ENCODE measurements at places on chromosomes 16 and 17.

- no peaks in the 10 kb centered on the region for H3K36me3 ChIP-seq
- H3K4me3 ChIP-seq = no peak overlapping the region
- peak overlapping the region; percentile 87 for H3K27ac ChIP-seq
- peaks cover 21% of the 10 kb centered on the region for H3K4me1 ChIP-seq
- no peak for DNase-seq
These were observed 1.9 kb downstream of the ZNF843 start for GRCh38 chr16:31440516-31441184.

- no peak overlapping the region for H3K27ac ChIP-seq
These were observed 10.3 kb upstream of the MLYCD start for GRCh38 chr16:83888672-83889044.

- no peaks in the 10 kb centered on the region for H3K4me1 ChIP-seq
- H3K27ac ChIP-seq = no peak overlapping the region
- no peaks in the 10 kb centered on the region for H3K27me3 ChIP-seq
- no peak for DNase-seq
These were observed 4.3 kb upstream of the MYH3 start for GRCh38 chr17:10661437-10661836.

GRCh38 chr17:14351493-14351892 lies 50.6 kb downstream of the HS3ST3B1 start:
- H3K27me3 ChIP-seq = no peaks in the 10 kb centered on the region
- no peak for DNase-seq
- H3K27ac ChIP-seq = no peak overlapping the region
- H3K4me3 ChIP-seq = no peak overlapping the region

All from gastrocnemius medialis (tissue), 4 donors.